Activated effector memory CD4-positive, alpha-beta T cell treated with anti-CD3 and anti-CD28 coated beads, Interleukin-2, amount 50 U/mL, for 16 hours (primary cell): ENCODE measurements at places on chromosomes 16 and 17.
A peak's percentile ranks its signal among the peaks of the same experiment; 100 is the strongest.

GRCh38 chr17:8126491-8127066, 2.7 kb upstream of the HES7 start:
- DNase-seq, result peak; percentile 82

DNA sequence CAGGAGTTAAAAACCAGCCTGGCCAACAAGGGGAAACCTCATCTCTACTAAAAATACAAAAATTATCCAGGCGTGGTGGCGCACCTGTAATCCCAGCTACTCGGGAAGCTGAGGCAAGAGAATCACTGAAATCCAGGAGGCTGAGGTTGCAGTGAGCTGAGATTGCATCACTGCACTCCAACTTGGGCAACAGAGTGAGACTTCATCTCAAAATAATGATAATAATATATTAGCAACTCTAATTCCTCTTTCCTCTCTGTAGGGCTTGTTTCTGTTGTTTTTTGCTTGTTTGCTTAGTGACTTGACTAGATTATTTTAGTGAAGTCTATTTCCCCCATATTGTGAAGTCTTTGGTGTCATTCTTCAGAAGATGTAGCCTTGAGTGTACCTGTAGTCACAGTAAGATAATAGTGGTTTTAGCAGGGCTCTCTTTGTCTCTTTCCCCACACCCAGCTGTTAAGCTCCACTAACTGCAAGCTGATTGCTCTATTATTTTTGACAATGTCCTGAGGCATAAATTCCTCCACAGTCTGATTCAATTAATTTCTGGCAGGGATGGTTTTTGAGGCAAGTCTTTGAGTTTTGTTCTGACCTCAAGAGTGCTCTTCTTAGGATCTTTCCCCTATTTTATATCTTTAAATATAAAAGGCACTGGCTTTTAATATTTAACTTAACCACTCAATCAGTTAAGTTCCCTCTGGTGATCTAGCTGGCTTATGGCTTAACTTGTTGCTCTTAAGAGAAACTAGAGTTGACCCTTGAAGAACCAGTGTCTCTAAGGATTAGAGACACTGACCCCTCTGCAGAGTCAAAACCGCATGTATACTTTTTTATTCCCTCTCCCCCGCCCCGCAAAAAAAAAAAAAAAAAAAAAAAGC, 18.6 kb upstream of the TNFSF12 start:
- DNase-seq, result no peak

- DNase-seq, result no peak
Measured at GRCh38 chr16:518858-519257, 8.7 kb upstream of the CAPN15 start.

DNA sequence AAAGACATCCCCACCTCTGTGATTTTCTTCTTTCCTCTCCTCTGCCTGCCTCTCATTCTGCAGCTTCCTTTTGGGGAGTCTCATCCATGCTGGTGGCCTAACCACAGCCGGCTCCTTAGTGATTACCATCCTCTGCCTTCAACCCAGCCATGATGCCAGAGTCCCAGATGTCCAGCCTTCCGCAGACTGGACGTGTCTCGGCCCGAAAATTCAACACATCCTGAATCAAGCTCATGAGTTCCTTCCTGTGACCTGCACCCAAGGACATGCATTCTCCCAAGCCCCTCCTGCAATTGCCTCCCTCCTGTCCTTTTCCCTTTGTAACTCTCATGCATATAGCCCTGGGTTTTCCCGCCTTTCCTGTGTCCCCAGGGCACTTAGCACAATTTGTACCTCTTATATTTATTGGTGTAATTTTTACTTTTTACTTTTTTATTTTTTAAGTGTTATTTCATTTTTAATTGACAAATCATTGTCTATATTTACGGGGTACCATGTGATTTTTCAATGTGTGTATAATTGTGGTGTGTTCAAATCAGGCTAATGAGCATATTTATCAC, 1.2 kb upstream of the SLC13A5 start:
- DNase-seq, result no peak

DNA sequence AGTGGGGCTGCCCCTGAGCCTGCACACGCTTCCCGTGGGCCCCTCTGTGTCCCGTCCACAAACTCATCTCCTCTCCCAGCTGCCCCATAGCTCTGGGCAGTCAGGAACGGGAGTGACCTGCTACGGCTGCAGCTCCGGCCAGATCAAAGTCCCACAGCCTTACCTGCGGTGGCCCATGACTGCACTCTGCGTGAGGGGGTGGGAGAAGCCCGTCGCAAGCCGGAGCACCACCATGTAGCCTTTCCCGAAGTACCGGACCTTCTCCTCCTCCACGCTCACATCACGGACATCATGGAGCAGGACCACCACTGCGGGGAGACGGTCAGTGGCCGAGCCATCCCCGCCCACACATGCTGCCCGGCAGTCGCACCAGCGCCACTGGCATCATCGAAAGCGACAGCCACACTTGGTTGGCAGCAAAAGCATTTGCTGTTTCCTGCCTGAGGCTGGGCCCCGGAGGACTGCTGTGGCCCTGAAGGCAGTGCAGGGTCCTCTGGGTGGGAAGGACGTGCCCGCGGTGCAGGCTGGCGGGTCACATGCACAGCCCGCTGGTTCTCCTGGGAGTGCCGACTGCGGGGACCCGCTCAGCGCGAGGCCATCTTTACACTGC, 6.2 kb downstream of the CYBC1 start:
- no peak for DNase-seq

- no peak for DNase-seq
Measured at GRCh38 chr16:70692130-70692872, 6.4 kb upstream of the MTSS2 start.

GRCh38 chr16:19147126-19147525, 20.9 kb upstream of the SYT17 start:
- DNase-seq, result no peak

DNA sequence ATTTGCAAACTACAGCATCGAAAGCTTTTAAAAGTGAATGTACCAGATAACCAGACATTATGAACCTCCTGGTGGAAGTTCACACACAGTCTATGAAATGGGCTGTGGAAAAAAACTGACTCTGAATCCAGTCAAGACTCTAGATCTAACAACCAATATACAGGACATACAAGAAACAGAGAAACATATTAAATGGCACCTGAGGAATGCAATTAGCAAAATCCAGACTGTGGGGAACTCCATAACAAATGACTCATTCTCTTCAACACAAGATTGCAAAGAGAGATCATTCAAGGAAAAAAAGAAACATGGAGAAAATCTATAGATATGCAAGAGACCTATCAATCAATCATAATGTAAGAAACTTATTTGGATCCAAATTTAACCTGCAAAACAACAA, 119.0 kb downstream of the MYO1D start:
- DNase-seq, result no peak

- DNase-seq, result peak; percentile 80
Measured at GRCh38 chr16:87344931-87345631, 27.9 kb upstream of the C16orf95 start.
